Hematopoietic multipotent progenitor cell (in vitro differentiated cells): ENCODE measurements at places on chromosomes 6 and 20.

DNA sequence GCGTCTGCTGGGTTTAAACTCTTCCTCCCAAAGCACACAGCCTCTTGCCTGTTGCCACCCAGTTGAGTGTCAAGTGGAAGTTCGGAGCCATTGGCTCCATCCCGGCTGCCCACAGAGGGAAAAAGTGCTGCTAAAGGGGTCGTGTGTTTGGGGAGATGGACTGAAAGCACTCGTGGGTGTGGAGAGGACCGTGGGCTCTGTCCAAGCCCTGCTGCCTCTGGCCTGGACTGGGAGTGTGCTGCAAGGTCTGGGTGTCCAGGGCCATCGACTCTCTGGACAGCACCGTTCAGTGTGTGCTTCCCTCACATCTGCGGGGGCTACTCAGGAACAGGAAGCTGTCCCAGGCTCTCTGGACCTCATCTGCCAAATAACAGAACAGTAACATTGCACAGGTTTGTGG lies 269.3 kb downstream of the DLL1 start:
- no peak for DNase-seq

DNA sequence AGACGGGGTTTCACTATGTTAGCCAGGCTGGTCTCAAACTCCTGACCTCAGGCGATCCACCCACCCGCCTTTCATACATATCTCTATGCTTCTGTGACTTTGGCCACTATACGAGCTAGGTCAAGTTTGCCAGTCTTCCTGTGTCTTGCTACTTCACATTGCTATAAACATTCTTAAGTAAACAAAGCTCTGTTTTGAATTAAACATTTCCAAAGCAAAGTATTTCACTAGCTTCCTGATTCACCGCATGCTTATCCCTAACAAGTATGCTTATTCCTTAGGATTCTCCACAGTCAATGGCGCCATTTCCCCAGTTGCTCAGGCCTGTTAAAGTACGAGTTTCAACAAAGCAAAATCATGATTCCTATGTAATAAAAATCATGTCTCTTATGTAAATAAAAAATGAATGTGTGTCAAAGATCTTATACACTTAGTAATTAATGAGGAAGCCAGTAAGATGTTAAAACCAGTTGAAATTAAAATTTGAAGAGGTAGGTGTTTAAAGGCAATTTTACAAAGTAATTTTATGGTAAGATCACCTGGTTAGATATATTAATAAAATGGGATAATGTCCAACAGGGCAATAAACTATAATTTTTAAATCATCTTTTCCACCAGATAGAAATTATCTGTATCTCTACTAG lies 88.5 kb downstream of the PRKN start:
- no peak for DNase-seq

- peak; percentile 78 for DNase-seq
Observed at GRCh38 chr6:159174263-159174969, 5.2 kb downstream of the FNDC1 start.

GRCh38 chr6:155523821-155524651 lies 68.4 kb upstream of the NOX3 start:
- no peak for DNase-seq

DNA sequence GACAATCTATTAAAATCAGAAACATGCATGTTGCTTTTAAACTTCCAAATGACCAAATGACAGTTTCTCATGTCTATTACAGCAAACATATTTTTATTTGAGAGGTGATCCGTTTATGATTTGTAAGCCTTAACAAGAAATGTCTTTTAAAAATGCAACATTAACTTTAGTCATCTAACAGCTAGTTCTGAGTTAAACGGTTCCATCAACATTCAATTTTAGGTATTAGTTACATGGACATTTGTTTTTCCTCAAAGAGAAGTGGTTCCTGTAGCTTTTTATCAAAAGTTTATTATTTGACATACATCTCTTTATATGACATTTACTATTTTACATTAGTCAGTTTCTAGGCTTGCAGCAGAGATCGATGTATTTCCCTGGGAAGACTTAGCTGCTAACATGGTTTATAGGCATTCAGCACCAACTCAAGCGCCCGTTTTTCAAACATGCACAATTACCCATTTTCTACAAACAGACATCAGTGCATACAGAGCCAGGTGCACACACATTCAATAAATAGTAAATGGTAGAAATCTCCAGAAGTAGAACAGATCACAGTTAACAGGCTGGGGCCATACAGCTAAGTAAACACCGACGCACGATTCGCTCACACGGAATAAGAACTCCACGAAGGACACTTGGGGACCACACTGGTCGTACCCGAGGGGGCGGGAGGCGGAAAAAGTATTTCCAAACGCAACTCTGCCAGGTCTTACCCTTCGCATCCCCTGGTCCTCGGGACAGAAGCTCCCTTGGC lies 882 bp downstream of the CNR1 start:
- DNase-seq = peak; percentile 23

GRCh38 chr6:111741177-111741952 lies 131.9 kb downstream of the FYN start:
- no peak for DNase-seq

DNA sequence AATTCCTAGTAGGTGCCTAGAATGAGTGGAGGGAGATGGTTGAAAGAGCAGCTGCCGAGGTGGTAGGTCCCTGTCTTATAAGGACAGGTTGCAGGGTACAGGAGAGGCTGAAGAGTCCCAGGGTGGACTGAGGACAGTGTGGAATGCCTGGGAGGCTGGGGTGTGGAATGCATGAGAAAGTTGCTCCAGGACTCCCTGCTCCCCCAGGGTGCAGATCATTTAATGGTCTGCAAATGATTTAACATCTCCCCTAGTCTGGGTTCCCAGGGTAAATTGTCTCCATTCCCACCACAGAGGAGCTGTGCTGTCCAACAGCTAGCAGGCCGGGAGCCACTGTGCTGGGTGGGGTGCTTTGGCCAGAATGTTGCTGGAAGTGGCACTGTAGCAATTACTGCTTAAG lies 76.0 kb downstream of the CD83 start:
- no peak for DNase-seq

- DNase-seq = no peak
Observed at GRCh38 chr6:163874784-163875183, 460.3 kb downstream of the QKI start.

DNA sequence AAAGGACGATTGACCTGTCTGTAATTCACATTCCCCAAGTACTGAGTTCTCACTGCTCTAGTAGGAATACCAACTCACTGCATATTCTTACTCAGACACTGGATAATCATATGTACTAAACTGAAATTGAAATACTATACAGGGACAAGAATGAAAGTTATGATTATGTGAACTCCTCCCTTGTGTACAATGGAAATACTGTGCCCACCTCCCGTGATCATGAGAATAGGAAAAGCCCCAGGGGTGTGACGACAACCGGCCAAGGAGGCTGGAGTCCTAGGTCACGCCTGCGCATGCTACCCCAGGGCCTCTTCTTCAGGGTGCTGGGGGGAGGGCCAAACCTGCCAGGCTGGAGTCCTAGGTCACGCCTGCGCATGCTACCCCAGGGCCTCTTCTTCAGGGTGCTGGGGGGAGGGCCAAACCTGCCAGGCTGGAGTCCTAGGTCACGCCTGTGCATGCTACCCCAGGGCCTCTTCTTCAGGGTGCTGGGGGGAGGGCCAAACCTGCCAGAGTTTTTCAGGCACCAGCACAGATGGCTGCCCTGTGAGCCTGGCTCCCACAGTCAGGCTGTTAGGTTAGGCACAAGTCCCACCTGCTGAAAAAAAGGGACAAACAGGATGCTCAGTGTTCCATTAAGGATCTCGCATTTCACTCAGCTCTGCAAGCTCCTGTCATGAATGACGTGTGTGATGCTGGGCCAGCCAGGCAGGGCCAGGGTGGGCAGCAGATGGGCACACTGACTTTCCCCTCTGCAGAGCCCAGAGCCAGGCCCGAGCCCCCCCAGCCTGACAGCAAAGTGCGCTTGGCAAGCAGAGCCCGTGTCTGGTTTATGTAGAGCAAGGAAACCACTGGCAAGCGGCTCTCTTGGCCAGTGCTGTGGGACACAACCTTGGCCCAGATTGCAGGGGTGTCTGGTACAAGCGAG lies 107.7 kb downstream of the FOXF2 start:
- no peak for DNase-seq

DNA sequence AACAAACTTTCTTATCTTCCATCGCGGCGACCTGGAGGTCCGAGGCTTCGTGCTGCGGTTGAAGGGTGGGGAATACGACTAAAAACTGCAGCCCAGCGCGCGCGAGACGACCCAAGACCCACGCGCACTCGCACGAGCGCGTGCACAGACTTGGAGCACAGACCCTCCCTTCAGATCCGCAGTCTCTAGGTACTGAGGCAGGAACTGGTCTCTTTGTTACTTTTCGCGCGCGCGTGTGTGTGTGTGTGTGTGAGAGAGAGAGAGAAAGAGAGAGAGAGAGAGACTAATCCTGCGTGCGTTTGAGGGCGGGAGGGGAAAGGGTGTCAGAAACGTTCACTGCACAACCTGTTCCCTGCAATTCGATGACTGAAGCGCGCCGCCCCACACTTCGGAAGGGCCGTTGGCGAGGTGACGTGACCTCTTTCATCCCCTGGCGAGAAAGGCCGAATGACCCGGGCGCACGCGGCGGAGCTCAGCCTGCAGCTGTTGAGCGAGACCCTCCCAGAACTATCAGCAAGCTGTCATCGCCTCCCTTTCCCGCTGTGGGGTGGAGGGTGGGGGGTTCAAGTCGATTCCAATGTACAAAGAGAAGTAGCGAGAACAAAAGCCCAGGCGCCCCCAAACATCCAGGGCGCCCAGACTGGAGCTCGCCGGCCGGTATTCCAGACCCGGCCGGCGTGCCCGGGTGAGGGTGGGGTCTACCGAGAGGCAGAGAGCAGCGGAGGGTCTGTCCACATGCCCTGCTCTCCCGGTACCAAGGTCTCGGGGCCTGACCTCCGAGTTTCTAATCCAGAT lies 1.5 kb upstream of the TUBB2B start:
- DNase-seq = peak; percentile 52
